Chondrocyte (in vitro differentiated cells): ENCODE measurements at places on chromosomes 6 and 20. TPM values are rescaled to one million over a fixed set of nuclear protein-coding genes. Genes with fewer than 3 reads are reported as not detected.

GRCh38 chr6:3565291-3565690 is 108.4 kb upstream of the SLC22A23 start:
- no peak for DNase-seq

DNA sequence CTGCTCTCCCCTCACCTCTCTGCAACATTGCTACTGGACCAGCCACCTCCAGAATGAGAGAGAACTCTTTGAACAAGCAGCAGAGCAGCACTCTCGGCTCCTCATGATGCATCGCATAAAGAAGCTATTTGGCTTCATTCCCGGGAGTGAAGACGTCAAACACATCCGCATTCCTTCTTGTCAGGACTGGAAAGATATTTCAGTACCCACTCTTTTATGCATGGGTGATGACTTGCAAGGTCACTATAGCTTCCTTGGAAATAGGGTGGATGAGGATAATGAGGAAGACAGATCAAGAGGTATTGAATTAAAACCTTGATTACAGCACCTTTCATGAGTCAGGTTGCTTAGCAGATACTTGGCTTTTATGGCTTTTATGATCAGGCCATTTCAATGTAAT is 4.3 kb downstream of the CALHM4 start:
- no peak for DNase-seq

SMLR1 gene
- not detected in 3 replicates for total RNA-seq

ASIP gene
- total RNA-seq: not detected in 3 replicates

- no peak for DNase-seq
Measured at GRCh38 chr6:166331503-166332415, 10.6 kb downstream of the SFT2D1 start.

CRISP3 gene
- not detected in 3 replicates for total RNA-seq

- no peak for DNase-seq
Measured at GRCh38 chr6:41371992-41372831, 36.8 kb downstream of the NCR2 start.

TRIM10 gene
- not detected in 3 replicates for total RNA-seq

- no peak for DNase-seq
Measured at GRCh38 chr6:73391675-73392074, 3.0 kb upstream of the DDX43 start.

DNA sequence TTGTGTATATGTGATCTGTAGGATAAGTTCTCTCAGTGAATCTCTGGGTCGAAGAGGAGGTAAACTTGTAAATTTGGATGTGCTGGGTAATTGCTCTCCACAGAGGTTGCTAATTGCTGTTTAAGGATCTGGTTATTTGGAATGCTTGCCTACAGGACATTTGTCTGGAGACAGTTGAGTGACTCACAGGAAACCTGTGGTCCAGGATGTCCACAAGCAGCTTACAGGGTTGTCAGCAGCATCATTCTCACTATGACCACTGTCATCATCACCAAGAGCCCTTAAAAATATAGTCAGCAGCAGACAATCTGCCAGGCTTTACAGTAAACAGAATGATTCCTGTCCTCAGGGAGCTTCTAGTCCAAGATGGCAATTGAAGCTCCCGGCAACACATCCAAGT is 31.2 kb upstream of the KCNK5 start:
- DNase-seq: no peak

GRCh38 chr6:84977363-84977705 is 212.9 kb upstream of the TBX18 start:
- no peak for DNase-seq

KCNK17 gene
- not detected in 3 replicates for total RNA-seq

GRCh38 chr6:167420858-167421766 is 96.2 kb downstream of the TTLL2 start:
- DNase-seq: no peak

GRCh38 chr6:41917528-41917927 is 3.4 kb downstream of the MED20 start:
- DNase-seq: no peak

DNA sequence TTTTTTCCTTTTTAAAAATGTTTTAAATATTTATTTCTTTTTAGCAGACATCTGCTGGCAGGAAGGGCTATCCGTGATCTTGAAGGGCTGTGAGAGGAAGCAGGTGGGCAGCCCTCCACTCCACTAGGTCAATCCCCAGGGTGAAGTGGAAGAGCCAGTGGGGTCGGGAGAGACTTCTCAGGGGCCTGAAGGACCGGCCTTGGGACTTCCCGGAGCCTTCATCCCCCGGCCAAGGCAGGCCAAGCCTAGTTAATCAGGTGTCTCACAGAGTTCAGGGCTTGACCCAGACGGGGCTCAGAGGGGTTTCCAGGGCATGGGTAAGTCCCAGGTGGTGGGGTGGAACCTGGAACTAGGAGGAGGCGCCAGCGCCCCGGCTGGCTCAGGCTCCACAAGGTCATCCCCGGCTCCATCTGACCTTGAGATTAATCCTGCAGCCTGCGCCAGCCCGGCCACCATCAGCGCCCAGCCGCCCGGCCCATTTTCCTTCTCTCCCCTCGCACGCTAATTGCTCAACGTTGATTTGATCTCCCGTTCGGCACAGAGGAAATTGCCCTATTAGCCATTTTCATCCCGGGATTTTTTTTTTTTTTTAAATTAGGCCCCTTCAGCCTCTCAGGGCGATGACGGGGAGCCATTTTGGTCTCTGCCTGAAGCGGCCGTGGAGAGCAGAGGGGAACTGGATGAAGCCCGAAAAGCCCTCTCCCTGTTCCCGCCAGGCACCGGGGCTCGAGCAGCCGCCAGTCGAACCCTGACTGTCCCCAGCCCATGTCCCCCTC is 44.4 kb downstream of the MDFI start:
- peak; percentile 68 for DNase-seq

- DNase-seq: no peak
Measured at GRCh38 chr6:117483645-117484016, 1.2 kb downstream of the DCBLD1 start.

PSORS1C1 gene
- total RNA-seq: 4.2 to 6.0 TPM (median 5.5 TPM) in 3 replicates
